CD4-positive, alpha-beta T cell treated with Interleukin-2 at 100 ng/mL for 4 hours (primary cell): ENCODE measurements at places on chromosomes 16 and 17.
A peak's percentile ranks its signal among the peaks of the same experiment; 100 is the strongest.

DNA sequence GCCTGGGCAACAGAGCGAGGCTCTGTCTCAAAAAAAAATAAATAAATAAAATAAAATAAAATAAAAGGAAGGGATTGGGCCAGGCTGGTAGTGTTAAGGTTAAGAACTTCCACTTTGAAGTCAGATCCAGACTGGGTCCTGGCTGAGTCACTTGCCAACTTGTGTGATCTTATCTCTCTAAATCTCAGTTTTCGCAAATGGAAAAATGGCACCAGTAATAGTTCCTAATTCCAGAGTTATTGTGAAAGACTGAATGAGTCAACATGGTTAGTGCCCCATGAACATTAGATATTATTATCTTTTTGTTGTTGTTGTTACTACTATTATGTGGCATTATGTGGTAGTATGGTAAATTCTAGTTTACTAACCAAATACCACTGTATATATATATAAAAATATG, 188.0 kb upstream of the AXIN2 start:
- DNase-seq, result no peak

GRCh38 chr16:57848181-57848580, 45.9 kb upstream of the KIFC3 start:
- no peak for DNase-seq

- DNase-seq, result no peak
These were observed 74.6 kb downstream of the ZNF18 start for GRCh38 chr17:11922638-11923037.

DNA sequence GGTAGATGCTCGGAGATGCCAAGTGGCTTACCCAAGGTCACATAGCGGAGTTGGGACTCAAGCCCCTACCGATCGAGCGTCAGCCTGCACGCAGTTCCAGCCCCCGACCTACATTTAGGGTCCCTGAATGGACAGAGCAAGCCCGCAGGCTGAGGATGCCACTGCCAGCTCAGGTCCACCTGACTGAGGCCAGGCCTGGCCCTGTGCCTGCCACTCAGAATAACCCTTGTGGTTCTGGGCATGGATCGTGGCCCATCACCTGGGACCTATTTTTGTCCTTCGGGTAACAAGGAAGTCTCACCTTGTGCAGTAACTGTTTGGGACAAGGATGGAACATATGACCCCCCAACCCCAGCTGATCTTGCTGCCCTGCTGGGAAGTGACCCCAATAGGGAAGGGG, 17.1 kb downstream of the CDH16 start:
- DNase-seq, result no peak

DNA sequence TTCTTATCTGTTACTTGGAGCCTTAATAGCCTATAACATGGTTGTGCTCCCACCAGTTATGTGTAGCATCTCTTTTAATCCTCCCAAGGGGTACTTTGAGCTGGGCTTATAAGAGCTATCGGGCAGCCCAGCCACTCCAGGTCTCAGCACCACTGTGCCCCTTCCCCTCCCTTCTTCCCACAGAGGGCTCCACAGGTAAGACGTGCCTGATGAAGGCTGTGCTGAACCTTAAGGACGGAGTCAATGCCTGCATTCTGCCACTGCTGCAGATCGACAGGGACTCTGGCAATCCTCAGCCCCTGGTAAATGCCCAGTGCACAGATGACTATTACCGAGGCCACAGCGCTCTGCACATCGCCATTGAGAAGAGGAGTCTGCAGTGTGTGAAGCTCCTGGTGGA, 7.0 kb downstream of the TRPV2 start:
- DNase-seq, result no peak

DNA sequence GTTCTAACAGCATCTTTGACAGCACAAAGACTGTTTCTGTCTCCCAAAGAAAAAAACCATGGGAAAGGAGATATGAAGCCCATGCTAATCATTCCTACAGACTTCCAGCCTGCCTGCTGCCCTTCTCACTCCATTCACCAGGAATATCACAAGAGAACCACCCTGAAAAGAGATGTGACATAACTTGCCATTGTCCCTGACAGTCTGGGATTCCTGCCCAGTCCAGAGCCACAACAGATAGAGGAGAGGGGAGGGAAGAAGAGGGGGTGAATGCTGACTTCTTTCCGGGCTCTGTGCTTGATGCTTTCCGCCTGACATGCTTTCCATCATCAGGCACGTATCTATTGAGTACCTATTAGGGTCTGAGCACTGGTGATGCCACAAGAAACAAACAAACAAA, 31.6 kb upstream of the ASIC2 start:
- no peak for DNase-seq

- DNase-seq, result no peak
These were observed 122.3 kb upstream of the CIBAR2 start for GRCh38 chr16:85234310-85235204.

- DNase-seq, result no peak
These were observed 242.1 kb downstream of the MSI2 start for GRCh38 chr17:57498443-57498842.

DNA sequence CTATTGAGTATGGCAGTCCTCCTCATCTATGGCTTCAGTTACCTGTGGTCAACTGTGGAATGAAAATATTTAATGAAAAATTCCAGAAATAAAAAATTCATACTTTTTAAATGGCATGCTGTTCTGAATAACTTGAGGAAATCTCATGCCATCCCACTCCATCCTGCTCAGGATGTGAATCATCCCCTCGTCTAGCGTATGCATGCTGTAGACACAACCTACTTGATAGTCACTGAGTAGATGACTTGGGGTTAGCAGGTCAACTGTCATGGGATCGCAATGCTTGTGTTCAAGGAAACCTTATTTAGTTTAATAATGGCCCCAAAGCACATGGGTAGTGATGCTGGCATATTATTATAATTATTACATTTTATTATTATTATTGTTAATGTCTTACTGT, 4.8 kb upstream of the VAC14 start:
- DNase-seq, result no peak

DNA sequence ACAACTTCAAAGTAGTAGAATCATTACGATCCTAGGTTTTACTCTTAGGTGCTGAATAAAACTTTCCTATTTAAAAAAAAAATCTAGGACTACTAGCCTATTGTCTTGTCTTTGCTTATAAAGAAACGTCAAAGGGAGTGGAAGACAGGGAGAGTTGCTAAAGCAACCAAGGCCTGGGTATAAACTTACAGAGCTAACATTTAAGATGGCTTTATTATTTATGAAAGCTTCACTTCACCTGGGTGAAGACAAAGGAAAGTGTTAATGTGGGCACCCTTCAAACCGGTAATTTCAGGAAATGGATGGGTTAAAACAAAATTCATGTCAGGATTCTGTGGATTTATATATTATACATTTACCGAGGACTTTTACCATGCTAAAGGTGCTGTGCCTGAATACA, 2.5 kb downstream of the DUSP14 start:
- no peak for DNase-seq

GRCh38 chr16:88967830-88968588, 9.0 kb downstream of the CBFA2T3 start:
- DNase-seq, result no peak

- no peak for DNase-seq
These were observed 39.9 kb upstream of the BCO1 start for GRCh38 chr16:81198635-81199034.

DNA sequence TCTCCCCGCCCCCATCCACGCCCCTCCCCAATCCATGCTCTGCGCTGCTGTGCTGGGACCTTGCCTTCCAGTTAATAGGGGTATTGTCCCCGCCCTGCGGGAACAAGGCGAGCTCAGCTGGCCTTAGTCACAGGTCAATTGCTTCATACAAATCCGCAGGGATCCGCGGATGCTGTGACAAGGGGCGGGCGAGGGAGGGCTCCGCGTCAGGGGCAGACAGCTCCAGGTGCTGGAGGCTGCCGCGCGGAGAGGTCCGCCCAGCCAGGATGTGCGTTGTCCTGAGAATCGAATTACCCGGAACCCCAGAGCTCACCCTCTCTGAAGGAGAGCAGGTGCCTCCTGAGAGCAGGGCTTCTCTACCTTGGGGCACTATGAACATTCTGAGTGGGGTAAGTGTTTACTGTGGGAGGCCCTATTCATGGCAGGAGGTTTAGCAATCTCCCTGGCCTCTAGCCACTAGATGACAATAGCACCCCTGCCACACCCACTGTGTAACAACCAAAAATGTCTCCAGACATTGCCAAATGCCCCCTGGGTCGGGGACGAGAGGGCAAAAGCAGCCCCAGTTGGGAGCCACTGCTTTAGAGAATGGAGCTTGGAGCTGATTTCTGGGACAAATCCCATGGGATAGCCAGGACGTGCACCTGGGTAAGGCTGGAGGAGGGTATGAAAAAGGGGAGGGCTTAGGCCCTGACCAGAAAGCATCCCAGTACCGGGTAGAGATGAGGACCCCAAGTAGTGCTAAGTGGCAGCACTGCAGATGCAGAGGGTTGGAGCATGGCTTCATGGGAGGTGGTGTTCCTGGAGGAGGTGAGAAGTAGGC, 138.2 kb downstream of the CYLD start:
- DNase-seq, result no peak

DNA sequence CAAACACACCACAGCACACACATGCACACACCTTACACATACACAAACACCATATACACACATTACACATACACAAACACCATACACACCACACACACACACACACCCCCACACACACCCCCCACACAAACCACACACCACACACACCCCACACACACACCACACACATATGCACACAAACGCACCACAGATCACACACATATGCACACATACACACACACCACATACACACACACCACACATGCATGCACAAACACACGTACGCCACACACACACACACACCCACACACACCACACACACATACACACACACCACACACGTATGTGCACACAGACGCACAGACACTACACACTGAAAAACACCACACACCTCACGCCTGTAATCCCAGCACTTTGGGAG, 166.0 kb downstream of the AHSP start:
- DNase-seq, result no peak

GRCh38 chr16:63361032-63361624, 1324.9 kb upstream of the CDH8 start:
- no peak for DNase-seq

- peak; percentile 82 for DNase-seq
These were observed 15.0 kb upstream of the SCIMP start for GRCh38 chr17:5249615-5250014.

DNA sequence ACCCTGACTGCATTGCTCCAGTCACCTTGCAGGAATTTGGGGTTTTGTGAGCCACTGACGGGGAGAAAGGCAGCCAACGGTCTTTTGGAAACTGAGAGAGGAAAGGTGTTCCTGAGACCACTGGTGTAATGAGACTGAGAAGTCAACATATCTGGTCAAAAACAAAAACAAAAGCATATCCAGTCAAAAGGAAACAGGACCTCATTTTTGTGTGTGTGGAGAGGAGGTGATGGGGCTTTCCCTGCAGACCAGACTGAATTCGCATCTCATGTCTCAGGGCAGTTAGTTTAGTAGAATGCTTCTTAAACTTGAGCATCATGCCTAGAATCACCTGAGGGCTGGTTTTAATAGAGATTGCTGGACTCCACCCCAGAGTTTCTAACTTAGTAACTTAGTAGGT, 198.4 kb downstream of the COPRS start:
- no peak for DNase-seq

DNA sequence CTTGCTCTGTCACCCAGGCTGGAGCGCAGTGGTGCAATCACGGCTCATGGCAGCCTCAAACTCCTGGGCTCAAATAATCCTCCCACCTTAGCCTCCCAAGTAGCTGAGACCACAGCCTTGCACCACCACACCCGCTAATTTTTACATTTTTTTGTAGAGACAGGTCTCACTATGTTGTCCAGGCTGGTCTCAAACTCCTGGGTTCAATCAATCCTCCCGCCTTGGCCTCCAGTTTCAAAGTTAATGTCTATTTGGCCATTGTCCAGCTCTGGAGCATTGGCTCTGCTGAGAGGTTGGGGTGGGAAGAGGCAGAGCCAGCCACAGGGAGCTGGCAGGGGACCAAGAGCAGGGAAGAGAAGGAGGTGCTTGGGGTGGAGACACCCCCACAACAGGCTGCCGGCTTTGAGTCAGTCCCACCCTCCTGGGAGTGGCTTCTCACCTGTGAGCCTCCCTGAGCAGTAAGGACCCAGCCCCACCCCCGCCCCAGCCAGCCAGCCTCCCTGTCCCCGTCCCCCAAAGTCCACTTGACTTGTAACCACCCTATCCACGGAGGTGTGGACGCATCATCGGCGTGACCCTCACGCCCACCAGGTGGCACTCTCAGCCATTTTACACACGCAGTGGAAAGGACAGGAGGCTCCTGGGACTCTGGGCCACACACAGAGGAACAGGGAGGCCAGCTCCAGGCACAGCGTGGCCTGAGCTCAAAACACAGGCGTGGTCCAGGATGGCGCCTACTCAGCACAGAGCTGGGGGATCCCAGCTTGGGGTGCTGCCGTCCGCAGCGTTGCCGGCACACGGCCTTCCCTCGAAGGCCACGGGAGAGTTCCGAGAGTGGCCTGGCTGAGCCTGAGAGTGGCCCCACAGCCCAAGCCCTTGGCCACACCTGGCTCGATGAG, 22.8 kb upstream of the PVALEF start:
- DNase-seq, result peak; percentile 61

GRCh38 chr17:258906-259305, 77.5 kb upstream of the DOC2B start:
- no peak for DNase-seq

GRCh38 chr17:31566992-31567373, 175.5 kb downstream of the RAB11FIP4 start:
- no peak for DNase-seq

DNA sequence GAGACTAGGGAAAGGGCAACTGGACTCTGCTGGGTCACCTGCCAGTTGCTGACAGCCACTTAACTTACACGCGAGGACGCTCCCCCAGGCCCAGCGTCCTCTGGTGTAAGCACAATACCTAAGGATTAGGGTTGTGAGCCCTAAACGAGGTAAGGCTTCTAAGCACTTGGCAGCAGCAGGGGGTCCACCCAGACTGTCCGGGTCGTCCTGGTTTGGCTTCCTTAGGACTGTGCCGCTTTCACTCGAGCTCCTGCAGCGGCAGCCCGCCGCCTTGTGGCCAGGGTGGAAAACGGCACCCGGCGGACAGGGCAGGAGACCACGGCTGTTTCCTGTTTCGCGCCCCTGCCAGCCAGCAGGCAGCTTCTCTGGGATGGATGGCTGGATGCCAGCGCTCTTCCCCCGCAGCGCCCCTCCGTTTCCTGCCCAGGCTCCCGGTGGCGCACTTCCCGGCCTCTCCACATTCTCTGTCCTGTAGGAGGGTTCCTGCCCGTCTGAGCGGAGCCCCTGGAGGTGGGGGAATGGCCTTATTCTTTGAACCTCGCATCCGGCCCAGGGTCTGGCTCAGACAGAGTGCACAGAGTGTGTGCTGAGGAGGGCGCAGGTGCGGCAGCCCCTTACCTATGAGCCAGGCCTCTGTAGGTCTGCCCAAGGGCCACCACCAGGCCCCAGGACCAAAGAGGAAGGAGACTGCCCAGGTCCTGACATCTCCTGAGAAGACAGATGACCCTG, 47.0 kb upstream of the AMZ2 start:
- DNase-seq, result peak; percentile 76

DNA sequence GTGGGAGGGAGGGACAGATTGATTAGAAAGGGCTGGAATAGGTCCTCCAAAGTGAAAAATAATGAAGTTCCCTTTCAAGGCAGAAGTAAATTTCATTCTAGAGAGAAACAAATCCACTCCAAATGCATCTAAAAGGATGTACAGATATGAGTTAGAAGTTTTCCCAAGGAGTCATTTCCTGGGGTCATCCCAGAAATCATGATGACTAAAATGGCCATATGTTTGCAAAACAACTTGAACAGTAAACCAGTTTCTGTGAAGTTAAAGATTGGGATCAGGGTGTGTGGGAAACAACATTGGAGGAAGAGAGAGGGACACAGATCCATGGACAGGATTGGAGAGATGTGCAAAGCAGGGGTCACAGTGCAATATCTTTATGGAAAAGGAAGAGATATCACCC, 32.5 kb upstream of the ARHGAP44 start:
- no peak for DNase-seq
